ENCODE measurements at places on chromosomes 7 and 10. TPM values are rescaled to one million over a fixed set of nuclear protein-coding genes. Genes with fewer than 3 reads are reported as not detected.

Gene RSU1
- total RNA-seq: 27.9 TPM

Gene NDUFA5
- 140 TPM for total RNA-seq

Gene CLDN3
- not detected for total RNA-seq

Gene HSPB1
- total RNA-seq: 1,878 TPM

Gene CYP26C1
- total RNA-seq: not detected

Gene ABCC2
- 1.5 TPM for total RNA-seq

Gene LEP
- total RNA-seq: 0.46 TPM

Gene PODXL
- total RNA-seq: 7.9 TPM

Gene MYOF
- 4.1 TPM for total RNA-seq

Gene IFIT3
- total RNA-seq: 4.5 TPM

Gene FAM20C
- 9.6 TPM for total RNA-seq

Gene CHAT
- total RNA-seq: not detected

Gene OPN1SW
- not detected for total RNA-seq

Gene MYL10
- 6.3 TPM for total RNA-seq

Gene FRA10AC1
- total RNA-seq: 5.5 TPM

Gene PON3
- total RNA-seq: 0.49 TPM

Gene KLLN
- total RNA-seq: 0.10 TPM

Gene ACTL6B
- total RNA-seq: not detected

Gene ZNF92
- 3.4 TPM for total RNA-seq

Gene SLC13A1
- not detected for total RNA-seq

Gene EGR2
- total RNA-seq: not detected

Gene ZCCHC24
- total RNA-seq: 59.6 TPM

Gene FAM25A
- total RNA-seq: not detected

Gene IQUB
- total RNA-seq: 0.26 TPM

Gene CLEC2L
- total RNA-seq: not detected

Gene GLI3
- 1.6 TPM for total RNA-seq

Gene SLC16A12
- total RNA-seq: 1.7 TPM

Gene CALHM1
- total RNA-seq: not detected

Gene ITIH5
- 3.9 TPM for total RNA-seq

Gene TSPAN12
- 1.8 TPM for total RNA-seq

Gene PWWP2B
- 22.7 TPM for total RNA-seq

Gene LBX1
- 13.4 TPM for total RNA-seq

Gene MRLN
- total RNA-seq: 67.7 TPM

Gene LRIT1
- not detected for total RNA-seq

Measured in gastrocnemius medialis (tissue), 4 donors.